Common myeloid progenitor, CD34-positive (primary cell): ENCODE measurements at places on chromosomes 11 and 22.
A peak's percentile ranks its signal among the peaks of the same experiment; 100 is the strongest.

DNA sequence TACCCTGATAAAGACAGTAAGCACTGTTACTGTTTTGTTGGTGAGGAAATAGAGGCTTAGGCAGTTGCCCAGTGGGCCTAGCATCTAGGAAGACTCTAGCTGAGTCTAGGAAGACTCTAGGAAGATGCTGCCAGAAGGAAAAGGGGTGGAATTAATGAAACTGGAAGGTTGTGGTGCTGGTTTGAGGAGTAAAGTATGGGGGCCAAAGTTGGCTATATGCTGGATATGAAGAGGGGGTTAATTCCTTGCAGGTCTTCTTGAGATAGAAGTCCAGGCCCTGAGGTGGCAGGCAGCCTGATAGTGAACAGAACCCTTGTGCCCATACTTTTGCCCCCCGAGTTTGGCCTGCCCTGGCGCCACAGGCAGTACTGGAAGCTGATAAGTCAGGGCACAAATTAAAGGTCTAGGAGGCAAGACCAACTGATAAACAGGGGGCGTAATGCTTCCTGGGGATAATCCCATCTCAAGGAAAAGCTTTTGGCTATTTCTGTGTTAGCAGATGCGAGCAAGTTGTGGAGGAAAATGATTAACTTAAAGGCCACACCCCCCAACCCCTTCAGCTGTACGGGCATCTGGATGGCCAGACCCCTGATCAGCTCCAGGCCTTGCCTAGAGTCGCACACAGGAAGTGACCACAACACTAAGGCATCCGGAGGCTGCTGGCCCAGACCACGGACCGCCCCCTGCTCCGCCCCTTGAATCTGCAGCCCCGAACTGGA is 3.1 kb downstream of the ILK start:
- peak; percentile 88 for DNase-seq

DNA sequence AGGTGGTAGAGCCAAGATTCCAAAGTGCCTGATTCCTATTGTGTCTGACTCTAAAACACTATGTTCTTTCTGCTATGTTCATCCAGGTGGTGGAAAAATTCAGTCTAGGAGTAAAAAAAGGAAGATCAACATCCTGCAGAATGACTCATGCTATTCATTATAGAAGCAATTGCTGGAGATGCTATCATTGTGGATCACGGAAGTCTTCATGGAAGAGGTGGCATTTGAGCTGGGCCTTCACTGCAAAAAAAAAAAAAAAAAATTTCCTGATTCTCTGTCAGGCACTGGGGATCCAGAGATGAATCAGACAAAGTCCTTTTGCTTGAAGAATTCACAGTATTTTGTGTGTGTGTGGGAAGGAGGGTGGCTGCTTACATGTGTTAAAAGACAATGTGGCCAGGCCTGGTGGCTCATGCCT is 1.4 kb upstream of the UVRAG start:
- peak; percentile 23 for DNase-seq

DNA sequence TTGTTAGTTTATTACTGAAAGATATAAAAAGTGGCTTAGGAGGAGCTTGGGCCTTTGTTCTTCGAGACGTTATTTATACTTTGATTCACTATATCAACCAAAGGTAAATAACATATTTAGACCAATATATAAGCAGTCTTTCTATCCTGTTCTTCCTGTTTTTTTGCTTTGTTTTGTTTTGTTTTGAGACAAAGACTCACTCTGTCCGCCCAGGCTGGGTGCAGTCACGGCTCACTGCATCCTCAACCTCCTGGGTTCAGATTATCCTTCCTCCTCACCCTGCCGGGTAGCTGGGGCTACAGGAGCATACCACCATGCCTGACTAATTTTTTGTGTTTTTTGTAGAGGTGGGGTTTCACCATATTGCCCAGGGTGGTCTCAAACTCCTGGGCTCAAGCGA is 66.8 kb downstream of the ATM start:
- DNase-seq, result no peak

DNA sequence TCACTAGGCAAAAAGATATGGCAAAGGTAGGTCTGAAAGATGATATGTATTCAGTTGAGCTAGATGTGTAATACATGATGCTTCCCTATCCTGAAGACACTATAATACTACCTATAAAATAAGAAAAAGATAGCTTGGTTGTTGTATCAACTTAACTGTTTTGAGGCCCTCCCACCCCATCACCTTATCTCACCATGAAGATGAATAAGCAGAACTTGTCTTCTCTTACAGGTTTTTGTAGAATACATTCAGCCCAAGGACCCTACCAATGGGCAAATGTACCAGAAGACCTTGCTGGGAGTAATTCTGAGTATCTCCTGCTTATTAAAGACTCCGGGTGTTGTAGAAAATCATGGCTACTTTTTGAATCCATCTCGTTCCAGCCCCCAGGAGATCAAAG is 13.9 kb downstream of the UBE4A start:
- DNase-seq, result no peak

GRCh38 chr22:25714739-25715138 is 27.2 kb upstream of the MYO18B start:
- no peak for DNase-seq

DNA sequence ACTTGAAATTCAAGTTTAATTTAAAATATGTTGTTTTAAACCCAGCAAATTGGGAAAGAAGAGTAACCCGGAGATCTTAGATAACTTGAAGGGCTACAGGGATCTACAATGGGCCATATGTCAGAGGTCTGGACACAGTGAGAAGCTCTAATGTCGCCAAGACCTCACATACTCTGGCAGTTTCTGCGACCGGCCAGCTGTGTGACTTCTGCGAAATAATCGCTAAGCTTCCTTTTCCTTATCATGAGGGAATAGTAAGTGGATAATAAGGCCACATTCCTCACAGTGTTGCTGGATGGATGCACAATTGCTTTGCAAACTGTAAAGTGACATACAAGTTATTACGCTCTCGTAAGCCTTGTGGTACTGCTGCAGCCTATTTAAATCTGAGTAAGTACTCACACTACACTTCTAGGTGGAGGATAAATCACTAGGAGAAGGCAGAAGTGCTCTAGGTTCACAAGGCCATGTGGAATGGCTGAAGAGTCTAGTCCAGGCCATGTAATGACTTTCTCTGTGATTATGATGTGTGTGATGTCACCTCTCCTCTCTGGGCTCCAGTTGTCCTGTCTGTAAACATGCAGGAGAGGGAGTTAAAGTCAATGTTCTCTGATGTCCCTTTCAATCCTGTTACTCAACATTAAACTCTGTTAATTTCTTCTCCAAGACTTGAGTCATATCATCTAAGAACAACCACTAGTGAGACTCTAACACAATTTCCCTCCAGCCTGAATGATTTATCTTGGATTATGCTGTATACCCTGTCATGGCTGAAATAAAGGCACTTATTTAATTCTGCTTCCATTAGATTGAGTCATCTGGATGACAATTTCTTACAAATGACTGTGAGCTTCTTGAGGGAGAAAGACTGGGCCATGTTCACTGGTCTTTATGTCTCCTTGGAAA is 192.6 kb upstream of the NARS2 start:
- no peak for DNase-seq

DNA sequence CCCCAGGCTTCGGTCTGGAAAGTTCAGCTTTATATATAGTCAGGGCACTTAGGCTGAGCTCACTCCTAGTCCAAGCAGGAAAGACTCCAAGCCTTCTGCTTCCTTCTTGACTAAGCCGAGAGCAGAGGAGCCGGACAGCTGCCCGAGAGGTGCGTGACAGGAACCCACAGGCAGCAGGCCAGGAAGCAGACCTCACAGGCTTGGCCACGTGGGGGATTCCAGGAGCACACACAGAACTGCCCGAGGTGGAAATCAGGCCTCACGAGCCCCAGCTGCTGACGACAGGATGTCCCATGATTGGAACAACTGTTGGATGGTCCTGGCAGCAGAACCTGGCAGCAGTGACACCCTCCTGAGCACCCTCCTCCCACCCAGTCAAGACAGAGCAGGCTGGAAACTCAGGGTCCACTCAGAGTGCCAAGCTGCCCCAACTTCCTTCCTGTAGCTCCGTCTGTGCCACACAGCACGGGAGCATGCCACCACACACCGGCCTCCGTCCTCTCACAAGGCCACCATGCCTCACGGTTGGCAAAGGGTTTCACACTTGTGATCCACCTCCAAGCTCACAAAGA is 5.4 kb downstream of the PLA2G6 start:
- peak; percentile 83 for DNase-seq

DNA sequence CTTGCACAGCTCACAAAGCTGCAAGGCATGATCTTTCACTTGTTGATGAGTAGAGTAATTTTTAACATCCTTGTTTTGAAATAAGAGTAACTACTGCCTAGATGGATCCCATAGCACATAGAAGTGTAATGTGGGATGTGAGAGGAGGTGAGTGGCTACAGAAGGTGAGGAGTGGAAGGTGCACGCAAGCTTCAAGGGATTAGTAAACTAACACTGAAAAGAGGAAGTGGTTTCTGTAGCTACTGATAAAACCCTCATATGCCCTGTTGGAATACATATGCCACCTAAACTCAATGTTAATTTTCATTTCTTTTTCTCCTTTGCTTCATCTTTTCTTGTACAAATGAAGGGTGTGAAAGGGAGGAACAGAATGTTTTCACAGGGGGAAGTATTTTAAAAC is 22.0 kb upstream of the CTSC start:
- peak; percentile 83 for DNase-seq

GRCh38 chr11:45180848-45181192 is 34.4 kb downstream of the PRDM11 start:
- DNase-seq, result peak; percentile 89
